Omental fat pad (tissue), 4 donors: ENCODE measurements at places on chromosomes 3 and 15. TPM values are rescaled to one million over a fixed set of nuclear protein-coding genes. Genes with fewer than 3 reads are reported as not detected.

The TEX55 gene
- not detected for total RNA-seq

The SLC2A2 gene
- not detected for total RNA-seq

The RTP1 gene
- not detected for total RNA-seq

The FMN1 gene
- total RNA-seq, result 27.7 TPM

The TSEN2 gene
- total RNA-seq, result 38.3 TPM
